ENCODE measurements at places on chromosomes 1 and 21. TPM values are rescaled to one million over a fixed set of nuclear protein-coding genes. Genes with fewer than 3 reads are reported as not detected.

The KRTCAP2 gene
- 173 TPM for total RNA-seq

The PROK1 gene
- total RNA-seq = not detected

The HNRNPU gene
- total RNA-seq = 388 TPM

The AMPD1 gene
- total RNA-seq = not detected

The C8B gene
- total RNA-seq = not detected

The SMIM1 gene
- total RNA-seq = 0.43 TPM

The IL19 gene
- not detected for total RNA-seq

The PRKAA2 gene
- total RNA-seq = not detected

The SORT1 gene
- 3.9 TPM for total RNA-seq
